ENCODE measurements at places on chromosomes 2 and 18. TPM values are rescaled to one million over a fixed set of nuclear protein-coding genes. Genes with fewer than 3 reads are reported as not detected.

- no peak for DNase-seq
Measured at GRCh38 chr18:56162311-56163265, 475.8 kb downstream of the TXNL1 start.

The SPC25 gene
- total RNA-seq = 98.4 TPM

GRCh38 chr2:207944979-207945600, 80.2 kb downstream of the PLEKHM3 start:
- no peak for DNase-seq

The PIEZO2 gene
- 1.8 TPM for total RNA-seq

The DCDC2C gene
- total RNA-seq = not detected

The RNF103 gene
- total RNA-seq = 26.6 TPM

DNA sequence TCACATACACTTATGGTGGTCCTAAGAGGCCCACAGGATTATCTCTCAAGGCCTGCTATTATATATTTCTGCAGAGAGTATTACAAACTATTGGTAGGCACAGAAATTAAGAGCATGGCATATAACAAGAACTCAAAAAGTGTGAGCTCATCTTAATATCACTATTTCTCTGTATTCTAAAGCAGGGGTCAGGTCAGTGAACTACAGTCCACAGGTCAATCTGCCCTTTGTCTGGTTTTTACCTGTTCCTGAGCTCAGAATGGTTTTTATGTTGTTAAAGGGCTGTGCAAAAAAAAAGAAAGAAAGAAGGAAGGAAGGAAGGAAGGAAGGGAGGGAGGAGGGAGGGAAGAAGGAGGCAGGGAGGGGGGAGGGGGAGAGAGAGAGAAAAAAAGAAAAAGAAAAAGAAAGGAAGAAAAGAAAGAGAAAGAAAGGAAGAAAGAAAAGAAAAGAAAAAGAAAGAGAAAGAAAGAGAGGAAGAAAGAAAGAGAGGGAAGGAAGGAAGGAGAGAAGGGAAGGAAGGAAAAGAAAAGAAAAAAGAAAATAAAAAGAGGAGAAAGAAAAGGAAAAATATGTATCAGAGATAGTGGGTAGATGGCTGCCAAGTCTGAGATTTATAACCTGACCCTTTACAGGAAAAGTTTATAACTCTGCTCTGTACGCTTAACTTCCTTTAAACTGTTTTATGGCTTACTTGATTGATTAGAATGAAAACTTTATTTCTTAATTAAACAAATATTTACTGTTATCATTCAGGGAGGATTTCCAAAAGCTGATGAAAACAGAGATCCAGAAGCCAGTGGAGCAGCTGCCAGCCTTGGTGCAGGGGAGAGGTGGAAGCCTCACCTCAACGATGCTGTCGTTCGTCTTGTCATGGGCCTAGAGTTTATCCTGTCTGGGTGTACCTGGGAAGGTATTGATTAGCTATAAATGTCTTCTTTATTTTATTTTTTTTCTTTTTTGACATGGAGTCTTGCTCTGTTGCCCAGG, 11.2 kb upstream of the SCYGR1 start:
- no peak for DNase-seq

GRCh38 chr2:176147210-176147799, 4.0 kb upstream of the HOXD4 start:
- DNase-seq = no peak

- DNase-seq = no peak
Measured at GRCh38 chr2:122707224-122707824, 951.9 kb downstream of the TSN start.

The IL1RL1 gene
- total RNA-seq = not detected

The C1QL2 gene
- total RNA-seq = not detected

- peak; percentile 51 for DNase-seq
Measured at GRCh38 chr2:164917296-164917903, 37.9 kb downstream of the SLC38A11 start.

The LINC00305 gene
- total RNA-seq = not detected

DNA sequence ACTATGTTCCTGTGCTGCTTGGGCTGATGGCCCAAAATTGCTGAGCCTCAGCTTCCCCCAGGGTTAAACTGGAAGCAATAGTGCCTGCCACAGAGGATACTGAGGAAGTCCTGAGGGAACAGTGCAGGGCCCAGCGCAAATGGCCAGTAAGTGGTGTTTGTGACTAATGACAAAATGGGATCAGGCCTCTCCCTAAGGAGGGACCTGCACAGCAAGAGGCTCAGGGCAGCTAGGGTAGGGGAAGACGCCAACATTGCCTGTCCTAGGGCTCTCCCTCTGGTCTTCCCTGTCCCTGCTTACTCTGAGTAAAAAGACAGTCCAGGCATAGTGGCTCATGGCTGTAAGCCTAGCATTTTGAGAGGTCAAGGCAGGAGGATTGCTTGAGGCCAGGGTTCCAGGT, 37.8 kb downstream of the INO80C start:
- DNase-seq = no peak

- no peak for DNase-seq
Measured at GRCh38 chr2:217740756-217741155, 262.0 kb downstream of the TNS1 start.

The GCG gene
- not detected for total RNA-seq

DNA sequence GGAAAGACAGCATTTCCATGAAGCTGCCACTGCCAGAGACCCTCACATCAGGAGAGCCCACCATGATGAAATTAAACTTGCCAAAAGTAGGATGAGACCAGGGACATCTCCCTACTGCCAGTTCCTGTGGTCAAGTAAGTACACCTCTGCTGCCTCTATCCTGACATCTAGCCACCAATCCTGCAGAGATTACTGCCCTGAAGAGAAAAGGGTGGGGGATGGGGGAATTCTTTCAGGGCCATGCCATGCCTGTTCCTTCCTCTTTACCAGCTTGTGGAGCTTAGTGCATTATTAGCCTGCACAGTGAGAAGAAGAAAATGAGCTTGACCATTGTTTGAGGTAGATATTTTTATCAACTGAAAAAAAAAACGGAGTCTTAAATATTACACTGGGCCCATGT, 397.2 kb upstream of the CDH2 start:
- DNase-seq = no peak

The DPP4 gene
- 1.2 TPM for total RNA-seq

GRCh38 chr18:78595453-78595852, 384.2 kb upstream of the SALL3 start:
- no peak for DNase-seq

GRCh38 chr2:72148837-72149555, 1.3 kb upstream of the CYP26B1 start:
- no peak for DNase-seq

- DNase-seq = peak; percentile 10
Measured at GRCh38 chr2:28193630-28194403, 198.8 kb upstream of the FOSL2 start.

DNA sequence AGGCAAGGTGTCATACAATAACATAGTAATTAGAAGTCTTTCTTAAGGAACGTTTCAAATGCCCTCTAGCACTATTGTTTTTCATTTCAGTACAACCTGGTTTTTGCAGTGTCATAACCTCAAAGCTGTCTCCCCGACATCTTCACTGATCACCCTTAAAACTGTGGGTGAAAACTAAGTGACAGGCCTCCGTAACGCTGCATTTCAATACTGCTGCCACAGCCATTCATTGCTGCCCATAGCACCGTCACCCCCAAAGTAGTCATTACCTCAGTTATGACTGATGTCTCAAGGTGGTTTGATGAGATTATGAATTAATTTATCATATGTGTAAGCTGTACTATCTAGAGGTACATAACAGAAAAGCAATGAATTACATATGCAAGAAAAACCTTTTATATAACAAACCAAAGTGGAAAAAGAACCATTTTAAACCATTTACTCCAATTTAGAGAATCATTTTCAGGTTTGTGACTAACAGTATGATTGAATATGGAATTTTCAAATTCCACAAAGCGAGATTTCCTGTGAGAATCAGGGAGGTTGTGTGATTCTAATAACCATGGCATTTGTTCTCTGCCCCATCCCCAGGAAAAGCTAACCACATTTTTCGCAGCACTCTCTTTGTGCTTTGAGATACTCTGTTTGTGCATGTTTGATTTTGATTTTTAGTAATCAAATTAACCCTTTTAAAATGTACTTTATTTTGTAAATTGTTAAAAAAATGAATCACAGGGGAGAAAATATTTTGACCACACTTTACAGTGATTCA, 263.0 kb downstream of the PTGR3 start:
- DNase-seq = no peak

- DNase-seq = no peak
Measured at GRCh38 chr2:149782572-149782971, 195.0 kb upstream of the MMADHC start.

DNA sequence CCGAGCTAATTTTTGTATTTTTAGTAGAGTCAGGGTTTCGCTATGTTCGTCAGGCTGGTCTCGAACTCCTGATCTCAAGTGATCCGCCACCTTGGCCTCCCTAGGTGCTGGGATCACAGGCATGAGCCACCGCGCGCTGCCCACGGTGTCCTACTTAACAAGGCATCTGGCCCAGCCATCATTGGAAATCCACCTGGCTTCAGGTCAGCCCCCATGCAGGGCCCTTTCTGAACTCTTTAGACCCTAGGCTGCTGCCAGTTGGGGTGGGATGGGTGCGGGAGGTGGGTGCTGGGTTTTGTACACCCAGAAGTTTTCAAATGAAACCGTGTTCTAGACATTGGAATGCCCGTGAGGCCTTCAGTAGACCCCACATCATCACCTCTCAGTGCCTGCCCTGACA, 26.6 kb upstream of the NT5DC4 start:
- no peak for DNase-seq

The FZD7 gene
- 10.8 TPM for total RNA-seq

The REG1B gene
- total RNA-seq = not detected

- no peak for DNase-seq
Measured at GRCh38 chr2:127527001-127527804, 914 bp upstream of the IWS1 start.

- DNase-seq = no peak
Measured at GRCh38 chr2:236676136-236676873, 106.7 kb downstream of the ACKR3 start.

GRCh38 chr2:22999951-23000350, 385.0 kb upstream of the KLHL29 start:
- no peak for DNase-seq

- no peak for DNase-seq
Measured at GRCh38 chr2:197217541-197217940, 93.0 kb downstream of the ANKRD44 start.

DNA sequence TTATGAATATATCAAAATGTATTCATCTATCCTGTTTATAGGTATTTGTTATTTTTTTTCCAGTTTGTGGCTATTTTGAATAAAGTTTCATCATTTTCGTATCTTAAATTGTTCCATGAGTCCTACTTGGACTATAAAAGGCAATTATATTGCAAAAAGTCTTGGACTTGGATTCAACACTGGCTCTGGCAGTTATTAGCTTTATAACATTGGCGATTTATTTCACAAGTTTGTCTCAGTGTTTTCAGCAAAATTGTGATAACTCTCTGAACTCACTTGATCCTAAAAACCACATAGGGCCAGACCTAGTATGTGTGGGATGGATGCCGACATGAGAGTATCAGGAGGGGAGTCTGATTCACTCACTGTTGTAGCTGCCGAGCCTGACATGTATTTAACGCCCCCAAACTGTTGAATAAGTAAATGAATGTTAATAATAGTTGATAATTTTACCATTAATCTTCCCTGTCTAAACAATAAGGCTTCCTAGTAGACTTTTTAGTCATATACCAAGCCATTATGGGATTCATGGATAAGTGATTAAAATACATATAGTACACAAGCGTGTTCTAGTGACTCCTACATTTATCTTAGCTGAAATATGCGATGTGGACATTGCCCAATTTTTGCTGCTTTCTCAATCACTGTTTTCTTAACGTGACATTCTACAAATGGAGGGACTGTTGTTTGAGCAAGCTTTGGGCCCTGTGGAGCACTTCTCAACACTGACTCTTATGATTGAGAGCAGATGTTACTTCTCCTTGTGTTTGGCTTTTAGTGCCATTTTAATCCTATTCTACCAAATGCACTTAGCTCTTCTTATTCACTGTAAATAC, 907.6 kb downstream of the EPHA4 start:
- DNase-seq = no peak

DNA sequence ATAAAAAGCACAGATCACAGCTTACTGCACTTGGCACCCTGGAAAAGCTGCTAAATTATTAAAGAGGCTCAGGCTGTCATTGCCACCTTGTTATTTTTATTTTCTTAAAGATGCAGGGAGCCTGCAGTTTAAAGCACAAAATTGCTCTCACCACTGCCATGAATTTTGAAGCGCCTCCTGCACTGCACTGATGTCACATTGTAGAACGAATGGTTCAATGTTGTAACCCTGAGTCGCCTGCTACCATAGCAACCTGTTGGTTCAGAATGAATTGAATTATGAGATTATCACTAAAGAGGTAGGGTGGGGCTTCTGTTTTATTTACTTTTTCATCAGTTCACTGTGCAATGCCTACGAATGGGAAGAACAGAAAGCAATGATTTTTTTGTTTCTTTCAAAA, 16.5 kb downstream of the SCG2 start:
- no peak for DNase-seq

DNA sequence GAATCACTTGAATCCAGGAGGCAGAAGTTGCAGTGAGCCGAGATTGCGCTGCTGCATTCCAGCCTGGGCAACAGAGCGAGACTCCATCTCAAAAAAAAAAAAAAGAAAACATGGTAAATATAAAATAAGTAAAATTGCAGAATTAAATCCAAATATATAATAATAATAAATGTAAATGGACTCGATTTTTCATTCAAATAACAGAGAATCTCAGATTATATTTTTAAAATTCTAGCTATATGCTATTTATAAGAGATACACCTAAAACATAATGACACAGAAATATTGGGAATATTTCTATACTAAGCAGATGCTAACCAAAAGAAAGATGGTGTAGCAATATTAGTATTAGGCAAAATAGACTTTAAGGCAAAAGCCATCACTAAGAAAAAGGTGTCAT, 15.1 kb upstream of the NEURL3 start:
- DNase-seq = no peak

DNA sequence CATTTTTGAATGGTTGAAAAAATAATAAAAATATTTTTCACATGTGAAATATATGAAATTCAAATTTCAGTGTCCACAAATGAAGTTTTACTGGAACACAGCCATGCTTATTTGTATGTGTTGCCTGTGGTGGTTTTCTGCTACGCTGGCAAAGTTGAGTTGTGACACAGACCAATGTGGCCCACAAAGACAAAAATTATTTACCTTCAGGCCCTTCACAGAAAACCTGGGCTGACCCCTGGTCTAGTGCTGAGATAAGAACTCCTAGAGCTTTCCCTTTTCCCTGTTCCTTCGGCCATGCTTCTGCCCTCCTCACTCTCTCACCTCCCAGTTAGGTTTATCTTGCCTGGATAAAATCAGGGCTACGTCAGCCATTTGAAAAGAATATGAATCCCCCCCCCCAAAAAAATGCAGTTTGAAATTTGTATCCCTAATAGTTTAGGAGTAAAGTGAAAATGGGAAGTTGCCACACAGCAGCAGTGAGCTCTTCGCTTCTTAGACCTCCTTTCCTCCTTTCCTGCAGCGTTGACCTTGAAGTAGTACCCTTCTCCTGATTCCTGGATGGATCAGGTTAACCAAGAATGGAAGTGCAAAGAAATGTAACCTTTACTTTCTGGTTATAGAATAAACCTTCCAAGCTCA, 91.0 kb downstream of the LIMS1 start:
- no peak for DNase-seq

GRCh38 chr2:10079266-10079869, 843 bp downstream of the CYS1 start:
- DNase-seq = peak; percentile 40

Measured in A172 (cell line).